Activated naive CD4-positive, alpha-beta T cell (primary cell): ENCODE measurements at places on chromosomes 2 and 18.

DNA sequence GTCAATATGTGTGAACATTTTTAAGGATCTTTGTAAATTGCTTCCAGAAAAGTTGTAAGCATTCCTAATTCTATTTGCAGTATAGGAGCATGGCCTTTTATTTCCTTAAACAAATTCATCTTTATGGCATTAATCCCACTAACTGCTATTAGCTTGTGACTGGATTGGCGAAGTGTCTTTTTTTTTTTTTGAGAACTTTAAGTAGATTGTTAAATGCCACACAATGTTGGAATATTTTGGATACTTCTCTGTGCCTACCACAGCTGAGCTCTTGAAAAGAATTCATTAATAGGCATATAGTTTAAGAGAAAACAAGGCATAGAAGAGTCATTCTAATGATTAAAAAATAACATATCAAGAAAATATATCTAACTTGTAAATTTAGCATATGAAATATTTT is 129.7 kb downstream of the LAMA3 start:
- no peak for DNase-seq

GRCh38 chr2:217108575-217109027 is 248.7 kb upstream of the TNP1 start:
- no peak for DNase-seq

- DNase-seq, result no peak
Measured at GRCh38 chr2:74019516-74019915, 34.8 kb downstream of the TET3 start.

DNA sequence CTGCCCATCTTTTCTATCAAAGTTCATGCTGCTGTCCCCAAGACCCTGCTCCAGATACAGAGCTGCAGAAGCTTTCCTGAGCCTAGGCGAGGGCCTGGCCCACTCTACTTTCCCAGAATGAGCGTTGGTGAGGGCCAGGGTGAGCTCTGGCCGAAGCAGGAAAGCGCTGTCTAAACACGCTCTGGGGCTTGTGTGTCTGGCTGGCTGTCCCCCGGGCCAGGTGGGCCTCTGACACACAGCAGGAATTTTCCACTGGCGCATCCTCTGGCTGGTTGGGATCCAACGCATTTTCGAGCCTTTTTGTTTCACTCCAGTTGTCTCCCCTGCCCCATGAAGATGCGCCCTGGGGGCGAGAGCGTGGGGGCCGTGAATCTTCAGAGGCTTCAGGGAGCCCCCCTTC is 17.8 kb upstream of the KCNK3 start:
- no peak for DNase-seq

GRCh38 chr2:199833525-199833924 is 17.5 kb downstream of the FTCDNL1 start:
- DNase-seq, result no peak

DNA sequence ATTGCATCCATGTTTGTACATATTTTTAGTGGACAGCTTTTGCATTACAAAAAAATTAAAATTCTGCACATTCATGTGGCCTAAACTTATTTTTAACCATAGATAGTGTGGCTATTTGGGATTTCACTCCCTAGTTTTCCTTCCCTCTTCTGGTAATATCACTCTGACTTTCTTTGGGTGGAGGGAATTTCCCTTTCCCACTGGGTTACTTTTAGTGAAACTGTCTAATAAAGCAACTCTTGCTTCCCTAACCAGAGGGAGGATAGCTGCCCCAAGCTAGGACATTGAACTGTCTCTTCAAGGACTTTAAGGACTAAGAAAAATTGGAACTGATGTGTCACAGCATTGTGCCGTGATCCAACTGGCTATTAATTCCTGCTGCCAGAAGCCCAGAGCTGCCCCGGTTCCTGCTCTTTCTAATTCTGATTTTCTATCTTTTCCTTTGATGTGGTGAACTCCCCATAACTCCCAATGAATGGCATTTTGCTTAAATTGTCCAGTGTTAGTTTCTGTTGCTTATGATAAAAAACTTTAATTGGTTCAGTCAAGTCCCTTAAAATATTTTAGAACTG is 20.0 kb upstream of the EFR3B start:
- DNase-seq, result no peak

GRCh38 chr18:48834413-48835031 is 116.2 kb downstream of the SMAD7 start:
- DNase-seq, result no peak

GRCh38 chr2:206989311-206989710 is 50.0 kb downstream of the CPO start:
- no peak for DNase-seq

DNA sequence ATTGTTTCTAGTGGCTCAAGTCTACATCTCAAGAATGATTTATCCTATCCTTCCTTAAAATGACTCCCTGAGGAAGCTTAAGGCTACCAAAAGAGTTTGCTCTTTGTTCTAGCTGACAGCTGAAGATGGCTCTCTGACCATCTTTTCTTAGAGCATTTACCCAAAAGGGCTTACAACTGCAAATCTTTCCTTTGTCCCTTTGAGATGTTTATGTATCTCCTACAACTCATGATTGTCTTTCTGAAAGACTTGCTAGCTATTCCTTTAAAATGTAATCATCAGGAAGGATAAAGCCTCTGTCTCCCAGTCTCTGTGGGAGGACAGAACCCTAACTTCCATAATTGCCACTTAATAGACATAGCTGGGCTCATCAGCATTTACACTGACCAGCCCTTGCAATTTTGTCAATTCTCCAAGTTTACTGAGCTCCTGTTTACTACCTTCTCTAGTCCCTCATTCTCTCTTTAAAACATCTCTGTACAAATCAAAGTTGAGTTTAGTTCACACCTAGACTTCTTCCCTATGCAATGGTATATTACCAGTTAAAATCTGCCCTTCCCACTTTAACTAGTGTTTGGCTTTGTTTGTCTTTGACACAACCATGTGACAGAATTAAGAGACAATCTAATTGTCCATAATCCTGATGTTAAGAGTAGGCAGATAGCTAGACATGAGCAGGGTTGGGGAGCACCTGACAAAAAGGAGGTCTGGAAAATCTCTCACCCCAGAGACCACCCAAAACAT is 188.2 kb downstream of the PTH2R start:
- DNase-seq, result no peak

DNA sequence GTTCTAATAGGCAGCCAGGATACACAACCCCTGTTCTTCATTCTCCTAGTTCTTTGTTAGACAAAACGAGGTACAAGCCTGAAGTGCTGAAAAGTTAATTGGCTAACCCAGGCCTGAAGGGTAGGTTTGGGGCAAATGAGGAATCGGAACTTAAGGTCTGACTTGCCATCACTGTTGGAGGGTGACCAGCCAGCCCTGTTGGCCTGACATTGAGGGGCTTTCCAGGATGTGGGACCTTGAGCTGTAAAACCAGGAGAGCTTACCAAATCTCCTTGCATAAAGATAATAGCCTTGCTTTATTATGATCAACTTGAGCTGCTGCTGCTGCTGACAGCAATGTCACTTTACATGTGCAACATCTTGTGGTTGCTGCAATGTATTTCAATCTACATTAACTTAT is 256.0 kb downstream of the VAPA start:
- no peak for DNase-seq

GRCh38 chr2:46246790-46247189 is 50.4 kb upstream of the EPAS1 start:
- no peak for DNase-seq

DNA sequence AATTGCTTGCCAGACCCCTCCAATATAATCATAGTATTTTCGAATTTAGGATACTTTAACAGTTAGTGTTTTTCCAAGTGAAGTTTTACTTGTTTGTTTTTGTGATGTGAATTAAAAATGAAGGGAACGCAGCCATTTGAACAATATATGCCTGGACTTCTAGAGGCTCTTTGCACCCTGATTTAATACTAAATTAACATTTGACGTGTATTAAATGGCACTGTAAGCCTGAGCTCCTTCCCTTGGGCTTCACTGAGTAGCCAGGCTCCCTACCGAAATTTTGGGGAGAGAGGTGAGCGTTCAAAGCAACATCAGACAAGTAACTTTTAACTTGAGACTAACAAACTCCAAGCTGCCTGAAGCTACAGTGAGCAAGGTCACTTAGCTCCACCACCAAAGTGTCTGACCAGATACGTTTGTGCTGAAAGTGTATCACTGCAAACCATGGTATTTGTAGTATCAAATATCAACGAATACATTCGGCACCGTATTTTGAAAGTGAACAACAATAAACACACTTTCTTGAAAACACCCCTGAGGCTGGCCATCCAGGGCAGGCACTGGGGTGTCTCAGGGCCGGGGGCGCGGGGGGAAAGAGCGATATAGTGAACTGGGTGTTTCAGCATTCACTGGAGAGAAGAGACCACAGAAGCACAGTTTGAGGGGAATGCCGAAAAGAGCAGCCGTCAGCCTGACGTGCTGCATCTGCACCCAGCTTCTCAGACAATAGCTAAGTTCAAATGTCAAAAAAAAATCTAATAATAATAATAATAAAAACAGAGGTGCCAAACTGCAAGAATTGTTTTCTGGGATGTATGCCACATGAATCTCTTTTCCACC is 7.7 kb upstream of the POU3F3 start:
- DNase-seq, result no peak

- no peak for DNase-seq
Measured at GRCh38 chr2:199457147-199458008, at the start of gene SATB2. Gene SATB2, minus strand, starts transcription at chr2:199457939. Its CDS starts 1,902 bp downstream, at chr2:199456037.

DNA sequence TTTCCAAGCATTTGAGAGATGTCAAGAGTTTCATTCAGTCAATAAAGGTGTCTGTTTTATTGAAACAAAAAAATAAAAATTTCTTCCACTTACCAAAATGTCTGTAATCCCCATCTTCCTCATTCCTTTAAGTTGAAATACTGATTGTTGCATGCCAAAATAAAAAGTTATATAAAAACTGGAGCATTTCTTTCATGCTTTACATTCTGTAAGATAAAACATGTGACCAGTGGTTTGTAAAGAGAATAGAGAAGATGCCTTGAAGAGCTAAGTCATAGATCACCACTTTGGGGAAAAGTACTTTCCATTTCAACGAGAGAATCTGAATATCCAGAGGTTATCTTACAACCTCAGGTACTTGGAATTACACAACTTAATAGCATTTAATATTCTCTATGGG is 35.9 kb upstream of the MYO1B start:
- no peak for DNase-seq
